HEK293T (cell line): ENCODE measurements at places on chromosomes 6 and 20.

DNA sequence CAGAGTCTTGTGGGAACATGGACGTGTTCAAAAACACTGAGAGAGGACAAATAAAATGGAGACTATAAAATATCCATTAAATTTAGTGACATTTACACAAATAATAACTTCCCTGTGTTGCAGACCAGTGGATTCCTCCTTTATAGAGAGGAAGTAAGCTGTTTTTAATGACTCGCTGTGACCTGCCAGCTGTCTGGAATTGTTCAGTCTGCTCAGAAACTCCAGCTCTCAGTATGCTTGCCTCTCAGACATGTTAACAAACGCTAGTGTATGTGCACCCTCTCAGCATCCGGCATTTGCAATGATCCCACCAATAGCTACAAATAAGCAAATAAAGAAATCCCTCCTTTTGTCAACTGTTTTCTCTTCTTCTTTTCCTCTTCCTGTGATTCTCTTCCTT is 158.0 kb upstream of the TCF21 start:
- DNase-seq: no peak

GRCh38 chr6:4747588-4747987 is 28.6 kb upstream of the CDYL start:
- no peak for DNase-seq

- DNase-seq: peak; percentile 39
These were observed 955.6 kb downstream of the TBC1D32 start for GRCh38 chr6:120378582-120379220.

- DNase-seq: no peak
These were observed 207.3 kb downstream of the GMDS start for GRCh38 chr6:2038092-2038491.

DNA sequence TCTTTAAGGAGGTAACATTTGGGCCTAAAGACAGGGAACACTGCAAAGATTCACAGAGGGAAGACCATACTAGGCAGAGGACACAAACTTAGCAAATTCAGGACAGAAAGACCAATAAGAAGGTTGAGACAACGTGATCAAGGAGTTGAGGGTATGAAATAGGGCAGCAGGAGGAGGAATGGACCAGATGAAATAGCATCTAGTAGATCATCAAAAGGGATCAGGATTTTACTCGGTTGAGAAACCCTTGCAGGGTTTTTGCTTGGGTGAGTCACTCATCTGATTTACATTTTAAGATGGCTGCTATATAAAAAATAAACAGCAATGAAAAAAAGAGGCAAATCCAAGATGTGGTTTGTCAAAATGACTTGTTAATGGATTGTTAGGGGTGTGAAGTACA is 4.7 kb downstream of the BCLAF1 start:
- DNase-seq: no peak

DNA sequence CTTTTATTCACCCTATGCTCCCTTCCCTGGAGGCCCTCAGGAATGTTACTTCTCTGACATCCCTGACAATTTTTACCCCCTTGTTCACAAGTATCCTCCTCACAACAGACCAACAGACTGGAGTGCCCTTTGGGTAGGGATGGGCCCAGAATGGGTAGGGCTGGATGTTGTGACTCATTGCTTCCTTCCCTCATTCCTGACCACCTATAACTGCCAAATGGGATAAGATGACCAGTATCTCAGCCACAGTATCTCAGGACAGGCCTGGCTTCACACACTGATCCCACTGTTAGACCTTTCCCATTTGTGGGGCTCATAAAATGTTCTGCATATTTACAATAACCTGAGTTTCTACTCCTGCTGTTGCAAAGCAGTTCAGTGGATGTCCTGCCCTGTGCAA is 223.0 kb upstream of the LRFN2 start:
- DNase-seq: no peak

DNA sequence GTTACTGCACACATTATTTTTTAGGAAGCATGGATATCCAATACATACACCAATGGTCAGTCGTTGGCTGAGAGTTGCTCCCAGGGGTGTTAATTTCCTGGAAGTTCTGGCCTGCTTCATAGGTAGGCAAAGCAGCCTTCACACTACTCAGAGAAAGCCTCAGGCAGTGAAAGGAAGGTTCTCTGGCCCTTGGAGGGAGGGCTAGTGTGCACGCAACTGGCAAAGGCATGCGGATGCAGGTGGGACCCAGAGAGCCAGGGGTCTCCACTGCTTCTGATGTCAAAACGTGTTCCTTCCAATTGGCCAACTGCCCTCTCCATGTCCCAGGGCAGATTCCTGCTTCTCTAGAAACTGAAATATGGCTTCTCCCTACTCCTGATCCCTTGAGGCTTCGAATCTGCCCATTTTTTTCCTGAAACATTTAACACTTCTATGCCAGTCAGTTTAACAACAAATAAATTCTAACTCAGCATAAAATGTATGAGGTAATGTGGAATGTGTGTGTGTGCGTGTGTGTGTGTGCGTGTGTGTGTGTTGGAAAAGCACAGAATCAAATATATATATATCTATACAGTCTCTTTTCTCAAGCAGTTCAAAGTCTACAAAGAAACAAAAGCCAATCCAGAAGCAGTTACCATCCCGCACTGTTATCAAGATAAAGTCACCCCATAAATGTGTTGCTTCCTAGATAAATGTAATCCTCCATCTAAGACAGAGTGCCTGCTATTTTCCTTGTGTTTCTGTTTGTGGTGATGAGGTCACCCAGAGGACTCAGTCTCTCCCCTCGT is 94.0 kb upstream of the HIVEP1 start:
- peak; percentile 26 for DNase-seq

- no peak for DNase-seq
These were observed 237.8 kb upstream of the PMEPA1 start for GRCh38 chr20:57947421-57948179.

- no peak for DNase-seq
These were observed 93.8 kb upstream of the IMPG1 start for GRCh38 chr6:76166297-76166696.
